ENCODE measurements at places on chromosomes 12 and 14.

DNA sequence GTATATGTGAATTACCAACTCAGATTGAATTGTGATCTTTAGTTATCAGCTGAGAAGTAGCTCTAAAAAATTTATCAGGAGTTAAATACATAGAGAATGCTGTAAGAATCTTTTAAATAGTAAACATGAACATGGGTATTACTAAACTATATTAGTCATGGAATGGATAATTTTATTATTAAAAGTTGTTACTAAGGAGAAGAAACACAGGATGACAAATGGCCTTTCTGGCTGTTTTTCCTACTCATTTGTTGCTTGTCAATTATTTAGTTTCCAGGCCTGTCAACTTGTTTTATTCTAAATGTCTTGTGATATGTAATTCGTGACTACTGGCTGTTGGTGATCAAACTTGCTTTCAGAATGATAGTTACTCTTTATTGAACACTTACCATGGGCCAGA lies 58.7 kb downstream of the KTN1 start:
- DNase-seq, result no peak

GRCh38 chr14:69932391-69932790 lies 53.2 kb downstream of the SMOC1 start:
- no peak for DNase-seq

- no peak for DNase-seq
Measured at GRCh38 chr14:90266441-90267154, 10.2 kb downstream of the PSMC1 start.

GRCh38 chr14:60647081-60647836 lies 2.0 kb downstream of the SIX1 start:
- DNase-seq, result peak; percentile 58

Data from HS-5 (cell line).